ENCODE measurements at places on chromosomes 3 and 15. TPM values are rescaled to one million over a fixed set of nuclear protein-coding genes. Genes with fewer than 3 reads are reported as not detected.

DNA sequence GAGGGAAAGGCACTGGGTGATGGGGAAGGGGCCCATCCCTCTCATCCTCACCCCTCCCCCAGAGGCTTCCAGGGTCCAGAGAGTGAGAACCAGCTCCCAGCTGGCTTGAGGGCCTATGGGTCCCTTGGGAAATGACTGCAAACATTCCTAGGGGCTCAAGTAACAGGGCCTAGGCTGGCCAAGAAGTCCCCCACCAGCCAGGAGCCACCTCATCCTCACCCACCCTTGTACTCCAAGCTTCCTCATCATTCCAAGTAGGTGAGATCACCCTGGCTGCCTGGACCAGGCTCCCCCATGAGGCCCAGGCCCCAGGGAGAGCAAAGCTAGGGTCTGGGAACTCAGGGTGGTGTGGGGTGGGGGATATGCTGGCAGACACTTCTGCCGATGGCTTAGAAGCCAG lies 14.8 kb downstream of the LOXL1 start:
- DNase-seq, result no peak

- DNase-seq, result no peak
Measured at GRCh38 chr3:27670619-27671018, 51.5 kb downstream of the EOMES start.

DNA sequence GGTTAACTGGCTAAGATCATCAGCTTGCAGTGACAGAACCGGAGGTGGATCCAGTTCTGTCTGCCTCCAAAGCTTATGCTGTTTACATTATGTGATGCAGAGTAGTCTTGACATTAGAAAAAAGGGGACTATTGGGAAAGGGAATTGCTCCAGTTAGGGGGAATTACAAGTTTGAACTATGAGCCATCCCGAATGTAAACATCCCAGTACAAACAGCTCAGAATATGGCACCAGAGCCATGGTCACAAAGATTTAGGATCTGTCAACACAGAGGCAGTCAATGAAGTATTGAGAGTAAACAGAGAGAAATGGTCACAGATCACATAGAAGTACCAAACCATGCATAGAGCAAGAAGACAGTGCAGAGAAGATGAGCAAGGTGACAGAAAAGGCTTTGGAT lies 39.8 kb upstream of the CRTC3 start:
- no peak for DNase-seq

GRCh38 chr3:143510601-143511000 lies 337.7 kb downstream of the SLC9A9 start:
- DNase-seq, result no peak

GRCh38 chr15:82945326-82945725 lies 7.2 kb downstream of the HOMER2 start:
- DNase-seq, result no peak

GRCh38 chr3:122562923-122563716 lies 980 bp downstream of the PARP9 start:
- no peak for DNase-seq

DNA sequence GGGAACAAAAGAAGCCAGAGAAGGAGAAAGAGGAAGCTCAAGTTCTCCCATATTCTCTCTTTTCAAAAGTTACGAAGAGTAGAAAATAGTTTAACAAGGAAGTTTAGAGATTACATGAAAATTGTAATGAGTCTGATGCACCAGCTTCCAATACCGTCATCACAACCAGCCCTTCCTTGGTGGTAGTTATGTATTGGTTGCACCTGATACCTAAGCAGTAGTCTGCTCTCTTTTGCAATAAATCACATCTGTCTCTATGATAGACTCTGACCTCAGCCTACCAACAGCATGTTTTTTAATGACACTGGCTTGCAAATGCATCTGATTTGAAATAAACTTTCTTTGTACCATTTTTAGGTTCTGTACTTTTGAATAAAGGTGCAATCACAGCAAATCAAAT lies 575.8 kb downstream of the FHIT start:
- no peak for DNase-seq

Gene ANKUB1
- not detected for total RNA-seq

Gene CACNA2D2
- total RNA-seq, result 0.03 TPM

Gene C3orf85
- total RNA-seq, result not detected
